Stimulated activated CD4-positive, alpha-beta T cell treated with anti-CD3 and anti-CD28 coated beads, Interleukin-2, amount 100 ng/mL, for 24 hours (primary cell): ENCODE measurements at places on chromosomes 6 and 20.
A peak's percentile ranks its signal among the peaks of the same experiment; 100 is the strongest.

- DNase-seq = peak; percentile 17
Observed at GRCh38 chr20:25076731-25077609, 5.0 kb downstream of the VSX1 start.

- DNase-seq = no peak
Observed at GRCh38 chr6:109079981-109080380, 14.7 kb downstream of the SESN1 start.

DNA sequence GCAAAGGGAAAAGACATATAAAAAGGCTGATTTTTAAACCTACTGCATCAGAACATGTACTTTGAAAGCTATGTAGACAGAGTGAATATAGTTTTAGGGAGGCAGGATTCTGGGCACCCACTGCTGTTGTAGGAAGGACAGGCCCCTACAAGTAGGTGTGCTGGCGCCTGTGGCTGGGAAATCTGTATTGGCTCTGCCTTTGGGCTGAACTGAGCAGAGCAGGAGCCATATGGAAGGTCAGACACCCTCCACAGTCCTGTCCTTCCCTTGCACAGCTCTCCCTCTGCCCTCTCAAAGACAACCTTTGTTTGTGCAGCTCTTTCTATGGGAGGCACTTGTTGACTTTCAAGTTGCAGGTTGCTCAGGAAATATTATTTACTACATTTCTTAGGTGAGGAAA is 18.4 kb upstream of the ULBP3 start:
- DNase-seq = no peak

GRCh38 chr6:85008296-85009009 is 244.1 kb upstream of the TBX18 start:
- DNase-seq = no peak

GRCh38 chr6:152605941-152606340 is 31.2 kb downstream of the SYNE1 start:
- no peak for DNase-seq

- no peak for DNase-seq
Observed at GRCh38 chr6:104095661-104096416, 763.9 kb downstream of the HACE1 start.

DNA sequence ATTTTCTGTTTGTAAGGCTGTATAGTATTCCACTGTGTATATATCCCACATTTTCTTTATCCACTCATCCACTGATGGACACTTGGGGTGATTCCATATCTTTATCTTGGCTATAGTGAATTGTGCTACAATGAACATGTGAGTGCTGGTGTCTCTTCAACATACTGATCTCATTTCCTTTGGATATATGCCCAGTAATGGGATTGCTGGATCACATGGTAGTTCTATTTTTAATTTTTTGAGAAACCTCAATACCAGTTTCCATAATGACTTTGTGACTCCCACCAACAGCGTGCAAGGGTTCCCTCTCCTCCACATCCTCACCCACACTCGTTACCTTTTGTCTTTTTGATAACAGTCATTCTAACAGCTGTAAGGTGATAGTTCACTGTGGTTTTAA is 166.0 kb downstream of the ARHGAP18 start:
- DNase-seq = no peak

DNA sequence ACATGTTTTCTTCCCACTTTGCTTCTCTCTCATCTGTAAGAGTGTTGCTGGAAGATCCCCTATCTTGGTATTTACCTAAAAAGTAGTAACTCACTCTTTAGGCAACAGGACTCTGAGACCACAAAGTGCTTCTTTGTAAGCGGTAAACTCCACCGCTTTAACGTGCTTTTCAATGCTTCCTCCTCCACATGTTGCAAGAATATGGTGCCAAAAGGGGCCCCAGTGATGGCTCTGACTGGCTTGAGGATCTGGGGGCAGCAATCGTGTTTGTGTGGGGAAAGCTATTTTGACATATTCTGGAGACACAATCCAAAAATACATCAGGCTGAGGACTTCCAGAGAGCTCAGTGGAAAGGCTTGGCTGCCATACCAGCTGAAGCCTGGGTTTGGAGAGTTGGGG is 12.4 kb upstream of the CPNE5 start:
- no peak for DNase-seq

GRCh38 chr6:24031496-24031895 is 94.5 kb upstream of the NRSN1 start:
- no peak for DNase-seq

- no peak for DNase-seq
Observed at GRCh38 chr6:148698671-148699180, 48.1 kb upstream of the UST start.

GRCh38 chr6:71983131-71983530 is 96.8 kb downstream of the RIMS1 start:
- no peak for DNase-seq

DNA sequence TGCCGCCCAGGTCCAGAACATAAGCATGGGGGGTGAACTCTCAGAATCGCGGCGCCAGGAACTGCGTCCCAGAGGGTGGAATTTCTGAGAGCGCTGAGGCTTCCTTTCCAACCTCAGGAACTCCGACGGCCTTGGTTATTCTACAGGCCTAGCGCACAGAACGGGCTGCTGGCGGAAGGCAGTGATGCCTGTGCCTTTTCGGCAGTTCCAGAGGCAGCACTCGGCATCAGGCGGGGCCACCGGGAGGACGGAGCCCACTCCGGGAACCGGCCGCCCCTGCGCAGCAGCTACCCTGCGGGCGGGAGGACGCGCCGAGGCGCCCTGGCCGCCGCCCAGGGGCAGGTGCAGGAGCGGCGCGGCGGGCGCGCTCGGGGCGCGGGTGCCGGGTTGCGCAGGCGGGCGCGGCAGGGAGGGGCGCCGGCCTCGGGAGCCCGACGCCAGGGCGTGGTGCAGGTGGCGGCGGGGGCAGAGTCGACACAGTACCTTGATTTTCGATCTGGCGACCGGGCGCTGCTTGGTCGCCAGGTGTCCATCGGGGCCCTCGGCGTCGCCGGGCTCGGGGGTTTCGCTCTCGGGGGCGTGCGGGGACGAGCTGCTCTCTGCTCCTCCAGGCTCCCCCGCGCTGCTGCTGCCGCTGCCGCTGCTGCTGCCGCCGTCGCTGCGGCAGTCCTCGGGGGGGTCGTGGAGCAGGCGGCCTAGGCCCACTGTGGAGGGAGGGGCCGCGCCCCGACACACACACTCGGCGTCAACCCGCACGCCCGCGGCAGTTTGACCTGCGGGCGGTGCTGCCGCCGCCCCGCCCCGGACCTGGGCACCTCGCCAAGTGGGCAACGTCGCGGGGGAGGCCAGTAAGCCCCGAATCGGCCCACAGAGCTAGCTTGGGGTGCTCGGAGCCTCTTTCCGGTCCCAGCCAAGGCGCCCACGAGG is 1.3 kb downstream of the OVOL2 start:
- peak; percentile 24 for DNase-seq

DNA sequence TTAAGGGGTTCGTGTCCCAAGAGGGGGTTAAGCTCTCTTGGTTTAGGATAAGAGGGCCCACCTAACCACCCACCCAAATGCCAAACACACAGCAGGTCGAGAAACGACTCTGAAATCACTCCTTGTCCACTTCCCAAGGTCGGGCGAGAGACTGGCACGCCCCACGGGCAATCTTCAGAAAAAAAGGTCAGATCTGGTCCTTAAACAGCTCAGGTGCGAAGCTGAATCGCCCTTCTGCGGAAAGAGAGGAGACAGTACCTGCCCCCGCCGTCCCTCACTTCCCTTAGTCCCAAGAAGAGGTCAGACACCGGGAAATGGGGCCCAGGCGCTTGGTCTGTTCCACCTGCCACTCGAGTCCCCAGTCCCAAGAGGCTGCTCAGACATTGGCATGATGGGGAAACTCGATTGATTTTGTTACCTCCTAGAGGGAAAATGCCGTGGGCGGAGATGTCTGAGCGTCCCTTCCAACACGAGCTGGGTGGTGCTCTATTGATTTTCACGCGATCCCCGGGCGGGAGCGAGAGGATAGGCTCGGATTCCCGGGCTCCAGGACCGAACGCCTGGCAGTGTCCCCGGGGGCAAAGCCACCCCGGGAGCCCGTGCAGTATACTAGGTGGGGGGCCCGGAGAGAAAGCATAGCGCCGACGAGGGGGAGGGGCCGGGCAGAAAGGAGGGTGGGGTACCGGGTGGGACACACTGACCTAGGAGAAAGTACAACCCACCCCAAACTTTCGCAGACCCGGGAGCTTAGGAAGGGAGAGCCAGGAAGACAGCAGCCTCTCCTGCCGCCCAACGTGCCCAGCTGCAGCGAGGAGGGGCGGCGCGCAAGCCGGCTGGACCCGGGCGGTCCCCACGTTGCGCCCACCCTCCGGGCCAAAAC is 1.1 kb upstream of the SAMD5 start:
- peak; percentile 8 for DNase-seq

- DNase-seq = no peak
Observed at GRCh38 chr20:13183005-13183404, 38.1 kb upstream of the ISM1 start.

- DNase-seq = no peak
Observed at GRCh38 chr6:81233990-81234389, 518.5 kb downstream of the TENT5A start.

DNA sequence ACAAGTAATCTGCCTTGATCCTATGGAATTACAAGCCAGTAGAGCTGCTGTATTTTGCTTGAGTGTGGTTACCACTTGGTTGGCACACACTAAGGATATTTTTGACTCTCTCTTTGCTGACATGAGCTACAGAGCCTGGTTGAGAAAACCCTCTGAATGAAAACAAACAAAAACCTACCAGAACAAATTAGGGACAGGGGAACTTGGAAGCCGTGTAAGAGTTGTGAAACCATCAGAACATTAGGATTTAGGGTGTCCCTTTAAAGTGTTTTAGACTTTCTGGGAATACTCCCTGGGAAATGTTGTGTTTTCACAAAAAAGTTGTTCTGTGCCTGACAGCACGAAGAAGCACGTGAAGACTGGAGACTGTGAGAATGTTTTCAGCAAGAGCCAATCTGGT is 20.5 kb upstream of the PDE7B start:
- DNase-seq = no peak

DNA sequence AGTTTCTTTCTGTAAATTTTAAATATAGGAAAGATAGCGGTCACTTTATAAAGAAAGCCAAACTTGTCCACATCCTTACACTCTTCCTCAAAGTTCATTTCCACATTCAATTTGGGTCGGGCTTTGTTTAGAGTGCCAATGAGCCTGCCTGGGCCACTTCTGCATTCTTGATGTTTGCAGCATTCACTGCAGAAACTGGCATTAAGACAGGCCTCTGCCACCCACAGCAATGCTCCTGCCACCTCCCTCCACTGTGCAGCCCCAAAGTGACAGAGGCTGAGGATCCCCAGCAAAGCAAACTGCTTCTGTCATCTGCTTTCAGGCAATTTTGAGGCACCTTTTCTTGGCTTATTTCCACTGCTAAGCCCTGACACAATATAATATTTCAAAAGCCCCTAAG is 61.2 kb downstream of the TNFAIP3 start:
- peak; percentile 37 for DNase-seq

DNA sequence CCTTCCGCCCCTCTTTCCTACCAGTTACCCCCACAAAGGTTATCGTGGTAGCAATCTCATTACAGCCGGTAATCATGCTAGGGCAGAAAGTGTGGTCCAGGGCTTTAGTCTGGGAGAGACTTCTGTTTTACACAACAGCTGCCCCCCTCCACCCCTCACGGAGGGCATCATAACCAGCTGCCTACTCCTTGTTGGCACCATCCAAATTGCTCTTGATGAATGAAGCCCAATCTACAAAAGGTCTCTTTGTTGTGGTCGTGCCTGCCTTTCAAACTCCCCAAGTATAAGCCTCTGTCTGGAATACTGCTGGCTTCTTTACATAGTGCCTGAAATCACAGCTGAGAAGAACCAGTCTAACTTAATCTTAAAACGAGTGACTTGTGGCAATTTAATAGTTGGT is 157.9 kb downstream of the INSM1 start:
- no peak for DNase-seq

DNA sequence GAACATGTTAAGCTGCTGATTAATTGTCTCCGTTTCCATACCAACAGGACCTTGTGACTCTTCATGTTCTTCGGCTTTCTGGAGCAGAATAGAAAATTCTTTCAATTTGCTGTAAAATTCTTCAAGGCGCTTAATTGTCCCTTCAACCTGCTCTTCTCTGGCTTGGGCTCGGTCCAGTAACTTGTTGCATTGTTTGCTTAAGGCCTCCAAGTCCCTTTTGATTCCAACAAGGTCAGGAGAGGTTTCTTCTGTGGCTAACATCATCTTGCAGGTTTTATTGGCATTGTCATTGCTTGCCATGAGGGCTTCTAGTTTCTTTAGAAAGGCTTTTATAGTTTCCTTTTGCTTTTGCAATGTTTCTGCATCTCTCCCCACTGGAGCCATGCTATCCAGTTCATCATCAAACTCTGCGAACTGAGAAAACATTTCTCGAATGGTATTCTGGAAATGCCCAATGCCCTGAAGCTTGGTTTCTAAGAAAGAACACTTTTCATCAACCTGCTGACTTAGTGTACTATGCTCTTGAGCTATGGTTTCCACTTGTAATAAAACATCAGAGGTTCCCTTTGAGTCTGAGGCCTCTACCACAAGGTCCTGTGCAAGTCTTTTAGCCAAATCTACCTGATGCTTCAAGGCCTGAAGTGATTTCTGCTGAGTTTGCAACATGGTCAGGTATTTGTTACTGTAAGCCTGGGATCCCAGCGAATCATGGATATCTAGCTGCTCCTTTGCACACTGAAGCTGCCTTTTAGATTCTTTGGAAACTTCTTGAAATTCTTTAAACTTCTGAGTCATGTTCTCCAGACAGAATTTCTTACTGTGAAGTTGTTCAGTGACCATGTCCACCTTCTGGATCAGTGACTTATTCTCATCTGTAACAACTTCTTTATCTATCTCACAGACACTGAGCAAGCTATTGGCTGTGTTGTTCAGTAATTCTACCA is 90.2 kb downstream of the DST start:
- no peak for DNase-seq

- DNase-seq = no peak
Observed at GRCh38 chr6:1136415-1136774, 175.5 kb upstream of the FOXQ1 start.
